ENCODE measurements at places on chromosomes 3 and 15. TPM values are rescaled to one million over a fixed set of nuclear protein-coding genes. Genes with fewer than 3 reads are reported as not detected.

Gene AP3B2
- 36.8 TPM for total RNA-seq

Gene ZNF106
- 44.2 TPM for total RNA-seq

Gene ERICH6
- not detected for total RNA-seq

Gene NR1I2
- total RNA-seq = 271 TPM

Gene ACKR2
- total RNA-seq = 9.2 TPM

Gene FBLN2
- 23.0 TPM for total RNA-seq

Gene CD86
- total RNA-seq = 4.6 TPM

Gene PCSK6
- total RNA-seq = 55.6 TPM

Measured in transverse colon (tissue), 4 donors.